ENCODE measurements at places on chromosomes 3 and 15.

- no peak for DNase-seq
Observed at GRCh38 chr15:29302871-29303270, 33.2 kb upstream of the NSMCE3 start.

- DNase-seq = no peak
Observed at GRCh38 chr15:43104426-43104825, 1.4 kb downstream of the UBR1 start.

- DNase-seq = no peak
Observed at GRCh38 chr3:112308151-112308911, 14.3 kb upstream of the SLC9C1 start.

DNA sequence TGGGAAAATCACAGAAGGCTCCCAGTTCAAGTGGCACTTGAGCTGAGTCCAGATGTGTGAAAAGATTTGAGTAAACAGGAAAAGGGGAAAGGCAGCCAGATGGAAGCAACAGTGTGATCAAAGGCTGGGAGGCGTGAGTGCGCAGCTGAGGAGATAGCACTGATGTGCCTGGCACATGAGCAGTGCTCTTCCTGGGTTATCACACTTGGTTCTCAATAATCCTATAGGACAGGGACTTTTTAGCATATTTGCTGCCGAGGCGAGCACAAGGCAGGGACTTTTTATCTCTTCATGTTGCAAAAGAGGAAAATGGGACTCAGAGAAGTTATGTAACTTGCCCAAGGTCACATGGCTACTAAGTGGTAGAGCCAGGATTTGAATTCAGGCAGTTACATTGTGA lies 39.6 kb downstream of the CORO2B start:
- DNase-seq = no peak

DNA sequence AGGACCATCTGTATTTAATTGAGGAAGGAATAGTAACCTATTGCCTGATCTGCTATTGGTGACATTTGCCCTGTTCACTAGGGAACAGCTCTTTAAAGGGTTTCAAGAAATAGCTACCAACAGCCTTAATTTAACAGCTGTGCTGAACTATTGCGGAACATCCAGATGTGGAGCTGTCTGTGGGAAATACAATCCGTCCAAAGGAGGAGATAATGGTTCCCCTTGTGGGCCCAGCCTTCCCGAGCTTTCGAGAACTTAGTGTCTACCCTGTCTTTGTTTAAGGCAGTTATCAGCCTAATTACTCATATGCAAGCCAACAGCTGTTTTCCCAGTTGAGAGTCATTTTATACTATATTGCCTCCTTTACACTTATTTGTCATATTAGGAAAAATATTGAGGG lies 398.6 kb downstream of the WDR72 start:
- DNase-seq = no peak

DNA sequence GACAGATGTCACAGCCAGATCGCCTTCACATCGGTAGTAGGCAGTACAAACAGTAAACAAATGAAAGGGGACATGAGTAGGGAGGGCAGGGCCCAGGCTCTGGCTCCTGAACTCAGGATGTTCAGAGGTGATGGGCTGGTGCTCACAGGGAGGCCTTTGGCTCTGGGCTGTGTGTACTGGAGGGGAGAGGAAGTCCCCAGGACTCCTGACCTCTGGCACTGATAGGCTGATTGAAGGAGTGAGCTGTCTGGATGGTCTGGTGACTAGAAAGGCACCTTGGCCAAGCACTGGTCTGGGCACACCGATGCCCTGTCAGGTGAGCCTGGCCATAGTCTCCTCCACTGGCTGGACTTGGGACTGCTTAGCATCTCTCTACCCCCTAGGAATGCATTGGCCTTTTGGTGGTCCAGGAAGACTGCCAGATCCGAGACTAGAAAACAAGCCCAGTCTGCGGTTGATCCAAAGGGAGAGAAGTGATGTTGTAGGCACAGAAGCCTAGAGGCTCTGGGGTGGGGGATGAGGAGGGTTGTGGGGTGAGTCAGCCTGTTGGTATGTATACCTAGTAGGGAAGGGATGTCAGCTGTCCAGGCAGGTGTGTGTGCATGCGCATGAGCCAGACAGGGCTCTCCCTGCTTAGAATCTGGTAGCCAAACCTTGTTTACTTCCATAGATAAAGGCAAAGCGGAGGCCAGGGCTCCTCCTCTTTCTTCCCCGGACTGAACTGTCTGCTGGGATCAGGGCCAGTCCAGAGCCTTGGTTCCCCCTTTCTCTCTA lies 1.9 kb downstream of the SPINT1 start:
- DNase-seq = no peak

- no peak for DNase-seq
Observed at GRCh38 chr15:83582381-83582780, 71.5 kb upstream of the ADAMTSL3 start.

- DNase-seq = no peak
Observed at GRCh38 chr3:116322750-116323375, 122.4 kb downstream of the LSAMP start.

GRCh38 chr3:63900459-63900858 lies 11.7 kb downstream of the SCAANT1 start:
- no peak for DNase-seq

DNA sequence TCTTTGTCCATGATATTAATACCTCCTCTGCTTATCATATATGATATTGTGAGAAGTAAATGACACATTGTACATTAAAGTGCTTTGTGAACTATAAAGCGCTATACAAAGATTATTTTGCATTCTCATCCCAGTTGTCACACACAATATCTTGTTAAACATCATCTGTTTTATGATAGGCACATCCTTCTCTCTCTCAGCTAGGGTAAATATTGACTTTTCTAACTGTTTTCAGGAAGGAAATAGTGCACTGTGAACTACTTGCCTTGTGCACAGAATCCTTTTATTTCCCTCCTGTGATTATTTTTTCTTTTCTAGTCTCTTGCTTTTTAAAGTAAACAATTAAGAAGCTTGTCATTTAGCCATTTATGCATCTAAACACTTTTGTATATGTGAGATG lies 388.2 kb downstream of the LPP start:
- DNase-seq = no peak

DNA sequence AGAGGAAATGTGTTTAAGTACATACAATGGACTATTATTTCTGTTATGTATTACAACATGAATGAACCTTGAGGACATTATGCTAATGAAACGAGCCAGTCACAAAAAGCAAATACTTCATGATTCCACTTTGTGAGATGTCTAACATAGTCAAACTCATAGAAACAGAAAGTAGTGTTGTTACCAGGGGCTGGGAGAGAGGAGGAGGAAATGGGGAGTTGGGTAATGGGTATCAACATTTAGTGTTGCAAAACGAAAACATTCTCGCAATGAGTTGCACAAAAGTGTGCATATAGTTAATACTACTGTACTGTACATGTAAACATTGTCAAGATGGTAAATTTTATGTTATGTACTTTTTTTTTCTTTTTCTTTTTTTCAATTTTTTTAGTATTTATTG lies 194.3 kb downstream of the IL5RA start:
- DNase-seq = no peak

DNA sequence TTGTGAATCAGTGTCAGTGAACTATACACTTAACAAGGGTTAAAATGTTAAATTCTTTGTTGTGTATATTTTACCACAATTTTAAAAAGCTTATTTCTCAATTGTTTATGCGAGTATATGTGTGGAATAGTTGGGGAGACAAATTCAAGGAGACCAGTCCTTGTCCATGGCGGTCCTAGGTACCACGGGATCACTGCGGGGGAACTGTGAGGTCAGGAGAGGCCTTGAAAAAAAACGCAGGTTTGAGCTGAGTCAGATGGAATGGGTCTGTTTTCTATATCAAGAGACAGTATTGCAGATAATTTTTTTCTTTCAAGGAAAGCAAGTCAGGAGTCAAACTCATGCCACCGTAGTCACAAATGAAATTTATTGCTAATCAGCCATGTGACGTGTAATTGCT lies 18.5 kb downstream of the IGF1R start:
- DNase-seq = no peak

- DNase-seq = peak; percentile 73
Observed at GRCh38 chr15:75202251-75203016, 752 bp downstream of the C15orf39 start.
